Motor neuron (in vitro differentiated cells): ENCODE measurements at places on chromosomes 12 and 14.

GRCh38 chr12:8018666-8019581 lies 13.6 kb upstream of the FOXJ2 start:
- peak; percentile 81 for ATAC-seq

DNA sequence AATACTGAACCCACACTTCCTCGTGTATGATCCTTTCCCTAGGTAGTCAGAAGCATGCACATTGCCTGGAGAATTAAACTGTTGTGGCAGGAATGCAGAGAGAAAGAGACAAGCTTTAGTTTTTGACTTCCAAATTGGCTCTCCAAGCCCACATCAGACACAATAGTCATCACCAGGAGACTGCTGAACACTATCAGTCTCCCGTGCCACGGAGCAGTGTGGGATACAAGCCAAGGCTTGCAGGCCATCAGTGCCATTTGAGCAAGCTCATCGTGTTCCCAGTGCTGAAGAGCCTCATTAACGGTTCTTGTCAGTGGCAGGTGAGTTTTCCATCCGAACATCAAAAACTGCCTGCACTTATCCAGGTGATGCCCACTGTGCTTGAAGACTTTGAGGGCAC lies 410.8 kb downstream of the NAV3 start:
- ATAC-seq: no peak

GRCh38 chr12:95882080-95882479 lies 23.3 kb downstream of the SNRPF start:
- peak; percentile 85 for ATAC-seq

- ATAC-seq: peak; percentile 13
Observed at GRCh38 chr12:48765753-48766162, 23.1 kb downstream of the ADCY6 start.

DNA sequence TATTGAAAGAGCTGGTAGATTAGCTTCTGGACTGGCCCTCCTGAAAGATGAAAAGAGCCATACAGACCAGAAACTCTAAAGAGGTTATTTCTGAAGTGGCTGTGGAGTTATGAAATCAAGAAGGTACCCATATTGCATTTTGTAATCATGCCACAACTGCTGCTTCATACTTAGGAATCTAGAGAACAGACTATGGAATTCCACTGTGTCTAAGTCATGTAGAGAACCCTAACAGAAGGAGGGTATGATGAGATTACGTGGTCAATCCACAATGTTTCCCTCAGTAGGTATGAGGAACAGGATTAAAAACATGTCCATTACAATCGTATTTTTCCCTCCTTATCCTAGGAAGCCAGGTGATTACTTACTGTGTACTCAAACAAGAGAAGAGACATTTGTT lies 708.8 kb downstream of the RERGL start:
- no peak for ATAC-seq

GRCh38 chr12:19121449-19122018 lies 8.0 kb upstream of the PLEKHA5 start:
- no peak for ATAC-seq

DNA sequence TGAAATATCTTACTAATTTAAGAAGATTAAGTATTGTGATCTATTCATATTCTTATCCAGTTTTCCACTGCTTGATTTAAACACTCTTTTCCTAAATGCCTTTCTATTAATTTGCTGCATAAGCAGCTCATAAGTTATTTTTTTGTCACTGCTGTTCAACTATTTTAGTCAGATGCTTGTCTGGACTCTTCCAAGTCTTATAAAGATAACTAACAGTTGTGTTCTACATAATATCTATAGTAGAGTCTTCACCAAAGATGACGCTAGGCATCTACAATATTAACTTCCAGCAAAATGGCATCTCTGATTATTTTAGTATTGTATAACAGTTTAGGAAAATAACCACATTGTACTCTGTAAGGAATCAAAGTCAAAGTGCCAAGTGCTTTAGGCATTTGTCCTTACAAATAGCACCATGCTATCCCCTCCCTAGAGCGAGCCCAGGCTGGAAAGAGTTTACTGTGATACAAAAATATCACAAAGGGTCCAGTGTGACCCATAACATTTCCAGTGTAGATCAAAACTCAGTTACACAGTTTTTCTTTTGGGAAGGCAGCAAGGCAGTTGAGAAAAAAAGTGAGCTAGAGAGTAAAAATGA lies 98.2 kb downstream of the DENND5B start:
- ATAC-seq: no peak

DNA sequence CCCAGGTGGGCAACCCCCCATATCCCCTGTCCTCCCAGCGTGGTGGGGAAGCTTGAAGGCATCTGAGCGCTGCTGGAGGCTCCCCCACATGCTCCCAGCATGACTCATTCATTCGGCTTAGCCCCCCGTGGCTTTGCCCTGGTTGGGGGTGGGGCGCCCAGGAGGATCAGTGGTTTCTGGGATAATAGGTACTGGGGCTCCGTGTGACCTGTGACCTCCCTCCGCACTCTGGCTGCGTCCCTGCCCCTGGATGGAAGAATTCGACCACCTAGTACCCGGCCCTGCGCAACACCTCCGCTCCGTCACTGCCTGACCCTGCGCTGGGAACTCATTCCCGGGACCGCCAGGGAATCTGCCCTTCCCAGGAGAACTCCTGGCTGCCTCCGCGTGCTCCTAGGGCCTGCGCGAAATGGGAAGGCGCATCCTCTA lies 120.1 kb downstream of the AACS start:
- ATAC-seq: no peak

- ATAC-seq: no peak
Observed at GRCh38 chr12:47321436-47321835, 241.7 kb upstream of the AMIGO2 start.
